ENCODE measurements at places on chromosomes 13 and 19.
A peak's percentile ranks its signal among the peaks of the same experiment; 100 is the strongest.

- no peak for DNase-seq
These were observed 121.6 kb upstream of the ZNF507 start for GRCh38 chr19:32223595-32224370.

- no peak for DNase-seq
These were observed 753.6 kb downstream of the LIG4 start for GRCh38 chr13:107461751-107462150.

GRCh38 chr13:99403458-99403971 lies 96.3 kb upstream of the GPR183 start:
- DNase-seq, result no peak

- DNase-seq, result no peak
These were observed 165.5 kb downstream of the LACC1 start for GRCh38 chr13:44045180-44045562.

- no peak for DNase-seq
These were observed 6.3 kb upstream of the ZSWIM4 start for GRCh38 chr19:13788991-13789390.

DNA sequence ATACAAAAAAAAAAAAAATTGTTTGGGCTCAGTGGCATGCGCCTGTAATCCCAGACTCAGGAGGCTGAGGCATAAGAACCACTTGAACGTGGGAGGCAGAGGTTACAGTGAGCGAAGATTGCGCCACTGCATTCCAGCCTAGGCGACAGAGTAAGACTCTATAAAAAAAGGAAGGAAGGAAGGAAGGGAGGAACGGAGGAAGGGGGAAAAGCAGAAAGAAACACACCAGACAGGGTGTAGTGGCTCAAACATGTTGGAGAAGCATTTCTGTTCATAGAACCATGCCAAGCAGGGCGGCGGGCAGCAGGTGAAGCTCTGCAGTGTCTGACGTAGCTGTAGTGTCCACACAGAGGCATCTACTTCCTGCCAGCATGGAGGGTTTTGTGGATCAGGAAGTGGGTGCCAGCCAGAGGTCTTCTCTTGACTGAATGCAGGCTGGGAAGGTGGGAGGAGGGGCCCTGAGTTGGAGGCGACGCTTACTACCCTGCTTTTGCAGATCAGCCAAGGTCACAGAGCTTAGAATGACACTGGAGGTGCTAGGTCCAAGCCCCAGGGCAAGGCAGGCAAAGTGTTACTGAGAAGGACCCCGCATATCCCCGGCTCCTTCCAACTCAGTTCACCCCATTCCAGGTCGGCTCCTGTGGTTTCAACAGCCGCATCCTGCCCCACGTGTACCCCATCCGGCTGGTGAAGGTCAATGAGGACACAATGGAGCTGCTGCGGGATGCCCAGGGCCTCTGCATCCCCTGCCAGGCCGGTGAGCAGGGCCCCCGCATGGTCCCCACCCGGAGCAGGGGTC lies 11.6 kb upstream of the PGLS start:
- DNase-seq, result no peak

DNA sequence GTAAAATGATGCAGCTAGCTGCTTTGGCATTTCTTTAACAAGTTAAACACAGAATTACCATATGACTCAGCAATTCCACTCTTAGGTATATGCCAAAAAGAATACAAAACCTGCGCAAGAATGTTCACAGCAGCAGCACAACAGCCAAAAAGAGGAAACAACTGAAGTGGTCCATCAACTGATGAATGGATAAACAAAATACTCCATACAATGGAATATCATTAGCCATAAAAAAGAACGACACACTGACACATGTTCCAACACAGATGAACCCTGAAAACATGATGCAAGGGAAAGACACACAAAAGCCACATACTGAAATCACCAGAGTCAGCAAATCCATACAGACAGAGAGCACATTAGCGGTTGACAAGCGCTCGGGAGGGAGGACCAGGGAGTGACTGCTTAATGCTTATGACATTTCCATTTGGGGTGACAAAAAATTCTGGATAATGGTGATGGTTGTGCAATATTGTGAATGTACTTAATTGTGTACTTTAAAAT lies 3.0 kb downstream of the PCID2 start:
- DNase-seq, result no peak

DNA sequence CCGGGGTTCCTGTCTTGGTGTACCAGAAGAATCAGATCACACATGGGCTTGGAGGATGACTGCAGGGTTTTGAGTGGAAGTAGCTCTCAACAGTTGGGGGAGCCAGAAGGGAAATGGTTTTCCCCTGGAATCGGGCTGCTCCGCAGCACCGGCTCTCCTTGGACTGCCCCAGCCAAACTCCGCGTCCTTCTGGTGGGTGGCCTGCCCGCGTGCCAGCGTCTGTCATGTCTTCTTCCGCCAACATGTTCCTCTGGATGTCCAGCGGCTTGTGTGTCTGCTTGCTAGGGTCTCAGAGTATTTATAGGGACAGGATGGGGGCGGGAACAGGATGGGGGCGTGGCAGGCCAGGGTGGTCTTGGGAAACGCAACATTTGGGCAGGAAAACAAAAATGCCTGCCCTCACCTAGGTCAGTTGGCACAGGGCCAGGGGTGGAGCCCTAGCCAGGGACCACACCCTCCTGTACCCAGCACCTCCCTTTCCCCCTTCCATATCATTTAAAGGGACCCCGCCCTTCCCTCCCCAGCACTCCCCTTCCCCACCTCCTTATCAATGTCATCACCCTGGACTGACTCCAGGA lies 1.3 kb upstream of the ZNF30 start:
- DNase-seq, result no peak

DNA sequence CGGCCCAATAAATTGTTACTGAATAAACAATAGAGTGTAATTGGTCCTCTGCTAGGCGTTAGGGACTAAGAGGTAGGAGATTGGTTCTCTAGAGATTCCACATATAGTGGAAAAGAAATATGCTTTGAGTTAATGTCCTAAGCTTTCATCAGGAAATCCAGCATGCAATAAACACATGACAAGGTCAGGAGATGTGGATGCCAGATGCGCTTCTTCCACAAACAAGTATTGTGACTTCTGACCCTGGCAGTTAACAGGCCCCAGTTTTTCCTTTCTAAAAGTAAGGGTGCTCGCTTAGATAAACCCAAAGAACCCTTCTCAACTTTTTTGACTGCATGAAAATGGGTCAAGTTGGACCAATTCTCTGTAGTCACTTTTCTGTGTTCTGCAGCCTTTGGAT lies 146.5 kb upstream of the SOX21 start:
- no peak for DNase-seq

GRCh38 chr13:46352805-46353204 lies 34.2 kb downstream of the RUBCNL start:
- DNase-seq, result no peak

- DNase-seq, result peak; percentile 94
These were observed at the start of gene PBX4 for GRCh38 chr19:19618219-19619051. Gene PBX4 (minus strand): TSS chr19:19618687. CDS start chr19:19618629, 58 bp downstream.

GRCh38 chr13:103926118-103926517 lies 859.9 kb upstream of the SLC10A2 start:
- no peak for DNase-seq

- no peak for DNase-seq
These were observed 13.1 kb upstream of the FOXO1 start for GRCh38 chr13:40679480-40679985.

GRCh38 chr13:34086281-34086680 lies 268.3 kb downstream of the RFC3 start:
- no peak for DNase-seq
